IMR-90 (cell line): ENCODE measurements at places on chromosomes 7 and 10. TPM values are rescaled to one million over a fixed set of nuclear protein-coding genes. Genes with fewer than 3 reads are reported as not detected.

Gene MYL10
- not detected in 2 replicates for total RNA-seq

Gene AZGP1
- not detected in 2 replicates for total RNA-seq

Gene C10orf62
- total RNA-seq, result not detected in 2 replicates

Gene CCL24
- total RNA-seq, result not detected in 2 replicates

Gene PTF1A
- total RNA-seq, result not detected in 2 replicates

Gene PLCE1
- 3.9 and 4.5 TPM in 2 replicates for total RNA-seq

Gene FANK1
- 0.90 and 1.9 TPM in 2 replicates for total RNA-seq
